ENCODE measurements at places on chromosomes 5 and 9.

- DNase-seq, result no peak
These were observed 31.0 kb upstream of the GZMA start for GRCh38 chr5:55071413-55071812.

- no peak for DNase-seq
These were observed 33.3 kb downstream of the RICTOR start for GRCh38 chr5:39040875-39041274.

DNA sequence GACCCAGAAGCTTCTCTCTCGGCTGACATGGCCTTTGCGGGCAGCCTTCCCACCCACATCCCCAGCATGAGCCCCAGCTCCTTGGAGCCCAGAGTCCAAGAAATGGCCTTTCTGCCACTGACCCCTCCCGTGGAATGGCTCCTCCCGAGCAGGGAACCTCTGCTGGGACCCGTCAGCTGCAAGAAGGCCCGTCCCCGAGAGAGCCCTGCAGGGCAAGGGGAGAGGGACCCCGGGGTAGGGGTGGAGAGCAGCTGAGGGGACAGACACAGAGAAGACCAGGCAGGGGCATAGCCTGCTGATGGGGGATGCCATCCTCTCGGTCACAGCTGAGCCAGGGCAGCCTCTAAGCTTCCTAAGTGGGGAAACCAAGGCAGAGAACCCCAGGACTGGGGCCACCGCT is 11.2 kb upstream of the NOTCH1 start:
- DNase-seq, result peak; percentile 70

DNA sequence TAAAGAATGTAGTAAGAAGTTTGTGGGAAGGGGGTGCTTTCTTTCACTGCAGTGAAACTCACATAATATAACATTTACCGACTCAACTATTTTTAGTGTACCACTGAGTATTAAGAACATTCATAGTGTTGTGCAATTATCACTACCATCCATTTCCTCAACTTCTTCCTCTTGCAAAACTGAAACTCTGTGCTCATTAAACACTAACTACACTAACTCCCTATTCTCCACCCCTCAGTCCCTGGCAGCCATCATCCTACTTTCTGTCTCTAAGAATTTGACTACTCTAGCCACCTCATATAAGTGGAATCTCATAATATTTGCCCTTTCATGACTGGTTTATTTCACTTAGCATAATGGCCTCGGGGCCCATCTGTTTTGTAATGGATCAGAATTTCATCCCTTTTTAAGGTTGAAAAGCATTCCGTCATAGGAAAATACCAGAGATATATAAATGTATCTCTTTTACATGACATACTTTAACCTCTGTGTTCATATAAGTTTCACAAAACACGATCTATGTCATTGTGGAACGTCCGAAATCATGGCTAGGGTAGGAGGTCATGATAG is 56.3 kb upstream of the DIRAS2 start:
- no peak for DNase-seq

DNA sequence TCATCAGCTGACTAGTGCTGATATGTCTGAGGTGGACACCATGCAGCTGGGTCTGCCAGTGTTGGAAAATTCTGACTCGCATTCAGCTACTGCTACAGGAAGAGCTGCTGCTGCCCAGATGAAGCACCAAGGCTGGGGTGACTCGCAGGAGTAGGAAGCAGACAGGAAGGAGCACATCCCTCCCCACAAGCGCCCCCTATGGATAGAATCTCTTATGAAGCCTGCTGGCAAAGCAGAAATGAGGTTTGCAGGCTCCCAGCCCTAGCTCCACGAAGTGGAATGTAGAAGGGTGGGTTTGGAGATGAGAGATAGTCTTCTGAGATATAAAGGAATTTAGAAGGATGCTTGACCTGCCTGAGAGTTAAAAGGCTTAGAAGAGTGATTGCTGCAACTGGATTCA is 443.0 kb downstream of the ACTL7B start:
- no peak for DNase-seq

DNA sequence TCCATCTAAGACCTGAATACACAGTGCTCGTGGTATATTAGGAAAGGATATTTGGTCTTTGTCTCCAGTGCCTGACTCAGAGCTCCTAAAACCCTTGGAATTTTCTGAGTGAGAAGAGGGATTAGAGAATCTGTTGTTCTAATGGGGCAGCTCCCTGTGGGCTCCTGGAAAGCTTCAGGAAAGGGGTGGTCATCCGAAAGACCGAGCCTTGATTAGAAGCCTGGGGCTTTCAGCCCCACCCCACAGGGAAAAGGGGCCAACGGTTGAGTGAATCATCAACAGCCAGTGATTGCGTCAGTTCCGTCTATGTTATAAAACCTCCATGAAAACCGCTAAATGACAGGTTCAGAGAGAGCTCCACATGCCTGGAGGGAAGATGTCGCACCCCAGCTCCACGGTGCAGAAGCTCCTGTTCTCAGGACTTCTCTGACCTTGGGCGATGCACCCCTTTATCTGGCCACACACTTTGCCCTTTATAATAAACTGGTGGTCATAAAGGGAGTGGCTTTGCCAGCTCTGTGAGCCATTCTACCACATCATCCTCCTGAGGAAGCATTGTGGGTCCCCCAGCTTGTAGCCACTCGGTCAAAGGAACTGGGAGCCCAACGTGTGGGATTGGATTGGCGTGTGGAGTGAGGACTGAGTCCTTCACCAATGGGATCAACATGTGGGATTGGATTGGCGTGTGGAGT is 71.0 kb upstream of the ICE1 start:
- no peak for DNase-seq

GRCh38 chr9:78609450-78609849 is 312.5 kb downstream of the PSAT1 start:
- DNase-seq, result no peak

DNA sequence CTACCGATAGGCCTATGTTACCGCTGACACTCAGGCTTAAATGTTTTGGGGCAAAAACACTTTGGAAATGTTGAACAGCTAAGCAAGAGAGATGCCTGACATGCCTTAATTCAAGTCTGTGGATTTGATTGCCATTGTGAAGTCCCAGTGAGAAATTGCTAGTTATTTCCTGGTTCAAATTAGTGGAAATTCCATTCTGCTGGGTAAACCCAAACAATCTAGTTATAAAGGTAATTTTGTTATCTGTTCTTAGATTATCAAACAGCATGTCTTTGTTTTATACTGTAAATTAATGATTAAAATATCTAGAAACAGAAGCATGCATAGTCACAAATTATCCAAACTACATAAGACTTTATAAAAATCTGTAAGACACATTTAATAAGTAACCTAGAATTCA is 96.6 kb downstream of the PJA2 start:
- DNase-seq, result no peak

DNA sequence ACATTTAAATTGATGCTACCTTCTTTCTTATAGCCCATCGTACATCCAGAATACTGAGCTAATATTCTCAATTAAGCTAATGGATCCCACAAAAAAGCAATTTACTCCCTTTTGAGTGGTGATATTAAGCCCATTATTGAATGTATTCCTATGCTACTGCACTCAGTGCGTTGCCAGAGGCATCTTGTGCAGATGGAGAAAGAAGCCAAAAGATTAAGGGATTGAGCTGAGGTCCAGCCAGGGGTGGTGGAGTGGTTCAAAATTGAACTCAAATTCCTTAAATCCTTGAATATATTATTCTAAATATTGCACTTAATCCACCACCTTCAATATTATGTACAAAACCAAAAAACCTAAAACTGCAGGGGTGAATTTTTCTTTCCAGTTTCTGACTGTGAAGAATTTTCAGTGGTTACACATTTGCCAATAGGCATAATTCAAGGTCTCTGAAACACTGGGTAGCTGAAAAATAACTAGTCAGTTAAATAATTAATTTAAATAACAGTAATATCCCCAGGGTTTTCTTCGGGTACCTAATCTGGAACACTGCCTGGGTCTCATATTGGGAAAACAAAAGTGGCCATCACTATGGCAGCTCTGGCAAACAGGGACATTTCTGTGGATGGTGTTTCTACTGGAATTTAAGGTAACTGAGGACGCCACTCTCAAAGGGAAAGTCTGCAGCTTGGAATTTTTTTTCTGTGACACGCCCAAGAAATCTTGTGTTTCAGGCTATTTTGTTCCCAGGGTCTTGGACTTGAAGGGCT is 6.2 kb upstream of the LIFR start:
- no peak for DNase-seq

DNA sequence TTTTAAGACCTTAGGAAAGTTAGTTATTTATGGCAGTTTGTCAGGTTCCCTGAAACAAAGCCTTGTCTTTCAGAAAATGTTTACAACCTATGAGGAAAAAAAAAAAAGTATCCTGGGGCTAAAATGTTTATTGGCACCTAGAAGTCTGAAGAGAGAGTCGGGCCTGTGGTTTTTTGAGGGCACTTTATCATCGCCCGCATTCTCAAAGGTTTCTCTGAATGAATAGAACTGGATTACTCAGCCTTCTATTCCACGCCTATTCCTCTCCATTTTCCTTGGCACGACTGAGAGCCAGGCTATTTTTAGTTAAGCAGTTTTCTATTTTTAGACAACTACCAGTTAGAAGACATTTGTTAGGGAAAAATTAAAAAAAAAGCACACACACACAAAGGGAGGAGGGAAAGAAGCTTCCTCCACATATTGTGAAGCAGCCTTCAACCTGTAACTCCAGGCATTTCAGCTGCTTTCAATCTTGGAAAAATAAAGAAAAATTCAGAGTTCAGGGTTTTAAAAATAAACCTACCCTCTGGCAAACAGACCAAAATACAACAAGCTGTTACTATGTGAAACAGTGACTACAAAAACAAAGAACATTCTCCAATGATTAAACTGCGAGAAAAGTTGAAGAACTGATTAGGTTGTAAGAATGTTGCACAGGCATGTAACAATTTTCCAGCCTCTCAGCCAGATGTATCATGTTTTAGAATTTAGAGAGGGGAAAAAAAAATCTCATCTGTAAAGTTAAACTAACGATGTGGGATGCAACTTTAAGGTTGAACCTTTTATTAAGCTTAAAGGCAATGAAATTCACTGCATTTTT is 97.0 kb downstream of the MEF2C start:
- no peak for DNase-seq

DNA sequence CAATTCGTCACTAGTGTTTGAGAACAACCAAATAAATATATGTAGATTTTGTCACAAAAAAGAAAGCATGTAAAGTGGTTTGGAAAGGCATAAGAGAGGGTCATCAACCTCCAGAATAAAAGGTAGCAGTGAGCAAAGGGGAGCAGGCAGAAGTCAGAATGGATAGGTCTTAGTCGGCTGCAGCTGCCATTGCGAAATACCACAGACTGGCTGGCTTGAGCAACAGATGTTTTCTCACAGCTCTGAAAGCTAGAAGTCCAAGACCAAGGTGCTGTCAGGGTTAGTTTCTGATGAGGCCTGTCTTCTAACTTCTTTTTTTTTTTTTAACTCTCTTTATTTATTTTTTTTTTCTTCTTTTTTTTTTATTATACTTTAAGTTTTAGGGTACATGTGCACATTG is 208.1 kb upstream of the PIK3R1 start:
- DNase-seq, result no peak

- no peak for DNase-seq
These were observed 458.4 kb downstream of the HINT1 start for GRCh38 chr5:130706696-130707095.

GRCh38 chr5:181207214-181207959 is 2.4 kb upstream of the TRIM7 start:
- peak; percentile 57 for DNase-seq
